Thoracic aorta (tissue), 2 donors: ENCODE measurements at places on chromosomes 4 and X. TPM values are rescaled to one million over a fixed set of nuclear protein-coding genes. Genes with fewer than 3 reads are reported as not detected.

CT45A2 gene
- not detected for total RNA-seq

STARD8 gene
- 15.8 TPM for total RNA-seq

RPA4 gene
- 1.1 TPM for total RNA-seq

ZNF518B gene
- 15.4 TPM for total RNA-seq

REELD1 gene
- not detected for total RNA-seq

SLITRK4 gene
- total RNA-seq = 8.7 TPM

SPANXB1 gene
- not detected for total RNA-seq

GYG2 gene
- 1.5 TPM for total RNA-seq

IL2RG gene
- total RNA-seq = 4.9 TPM

BANK1 gene
- 0.85 TPM for total RNA-seq

SHISA3 gene
- 15.0 TPM for total RNA-seq

PABPC1L2A gene
- total RNA-seq = not detected

REPS2 gene
- total RNA-seq = 22.9 TPM

ADGRL3 gene
- total RNA-seq = 18.1 TPM

NSG1 gene
- total RNA-seq = 0.56 TPM

CXCL5 gene
- not detected for total RNA-seq

NDST3 gene
- not detected for total RNA-seq

FAM9C gene
- not detected for total RNA-seq
